ENCODE measurements at places on chromosomes 1 and 21.

DNA sequence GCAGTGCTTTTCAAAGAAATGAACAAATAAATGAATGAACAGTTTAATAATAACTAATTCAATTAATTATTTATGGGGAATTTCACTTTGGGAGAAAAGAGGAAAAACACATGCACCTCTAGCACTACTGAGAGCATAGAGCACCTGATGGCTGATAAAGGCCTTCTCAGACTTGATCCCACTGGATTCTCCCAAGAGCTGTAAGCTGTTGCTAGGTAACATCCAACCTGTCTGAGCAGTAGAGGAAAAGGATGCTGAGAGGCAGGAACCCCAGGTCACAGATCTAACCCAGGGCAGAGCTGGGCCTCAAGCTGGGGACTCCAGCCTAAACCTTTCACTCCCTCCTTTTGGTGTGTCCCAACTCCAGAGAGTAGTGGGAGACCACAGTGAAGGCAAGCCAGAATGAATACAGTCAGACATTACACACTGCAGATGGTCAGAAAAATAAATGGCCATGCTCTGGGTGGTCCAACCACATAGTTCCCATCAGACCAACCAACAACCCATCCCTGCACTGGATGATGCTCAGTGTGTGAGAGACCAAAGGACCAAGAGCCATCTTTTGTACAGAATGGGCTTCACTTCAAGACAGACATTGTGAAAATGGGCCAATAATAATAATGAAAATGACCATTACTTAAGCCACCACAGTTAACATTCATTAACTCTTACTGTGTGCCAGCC, 15.4 kb downstream of the TRABD2B start:
- no peak for DNase-seq

DNA sequence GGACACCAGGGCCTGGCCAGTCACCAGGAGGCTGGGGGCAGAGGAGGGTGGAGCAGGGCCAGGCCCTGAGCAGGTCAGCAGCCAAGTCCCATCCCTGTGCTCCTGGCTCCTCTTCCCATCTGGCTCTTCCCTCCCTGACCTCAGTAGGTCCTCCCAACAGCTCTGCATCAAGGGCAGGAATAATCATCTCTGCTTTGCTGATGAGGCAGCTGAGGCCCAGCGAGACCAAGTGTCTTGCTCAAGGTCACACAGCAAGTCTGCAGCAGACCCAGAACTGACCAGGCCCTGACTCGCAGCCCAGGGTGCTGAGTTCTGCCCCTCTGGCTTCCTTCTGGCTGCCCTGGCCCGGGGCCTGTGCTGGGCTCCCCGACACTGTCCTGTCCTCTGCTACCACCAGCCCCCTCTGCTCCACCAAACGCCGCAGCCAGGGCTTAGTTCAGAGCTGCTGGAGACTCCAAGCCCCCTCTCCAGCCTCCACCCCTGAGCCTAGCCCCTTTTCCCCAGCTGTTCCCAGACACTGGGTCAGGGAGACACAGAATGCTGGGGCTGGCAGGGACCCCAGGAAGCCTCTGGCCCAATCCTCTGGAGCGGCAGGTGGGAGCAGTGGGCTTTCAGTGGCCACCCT, 224.9 kb downstream of the PTPRU start:
- DNase-seq, result no peak

DNA sequence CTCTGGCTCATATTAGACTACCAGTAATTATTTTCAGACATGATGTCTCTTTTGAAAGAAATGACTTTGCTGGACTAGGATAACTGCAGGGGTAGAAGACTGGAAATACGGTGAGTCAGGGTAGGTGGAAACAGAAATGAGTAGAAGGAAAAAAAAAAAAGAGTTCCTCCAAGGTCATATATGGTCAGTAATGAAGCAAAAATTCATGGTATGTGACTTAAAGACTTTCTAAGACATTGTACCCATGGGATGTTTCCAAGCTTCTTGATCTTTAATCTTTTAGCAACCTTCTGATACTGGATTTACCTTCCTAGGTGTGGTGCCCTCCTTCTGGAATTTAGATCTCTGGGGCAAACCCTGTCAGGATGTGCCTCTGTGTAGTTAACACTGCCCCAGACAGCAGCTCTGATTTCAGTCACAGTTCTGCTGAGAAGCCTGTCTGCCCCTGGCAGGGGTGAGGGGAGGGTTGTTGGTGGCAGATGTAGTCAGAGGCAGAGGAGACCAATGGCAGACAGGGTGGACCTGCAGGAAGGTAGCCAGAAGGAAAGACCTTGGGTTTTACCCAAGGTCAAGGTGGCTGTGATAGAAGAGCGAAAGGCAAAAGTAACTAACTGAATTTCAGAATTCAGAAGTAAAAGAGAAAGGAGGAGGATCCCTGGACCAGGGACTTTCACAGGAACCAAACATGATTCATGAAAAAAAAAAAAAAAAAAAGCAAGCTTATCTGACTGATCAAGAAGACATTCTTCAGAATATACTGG, 44.1 kb upstream of the BCL10 start:
- DNase-seq, result no peak

DNA sequence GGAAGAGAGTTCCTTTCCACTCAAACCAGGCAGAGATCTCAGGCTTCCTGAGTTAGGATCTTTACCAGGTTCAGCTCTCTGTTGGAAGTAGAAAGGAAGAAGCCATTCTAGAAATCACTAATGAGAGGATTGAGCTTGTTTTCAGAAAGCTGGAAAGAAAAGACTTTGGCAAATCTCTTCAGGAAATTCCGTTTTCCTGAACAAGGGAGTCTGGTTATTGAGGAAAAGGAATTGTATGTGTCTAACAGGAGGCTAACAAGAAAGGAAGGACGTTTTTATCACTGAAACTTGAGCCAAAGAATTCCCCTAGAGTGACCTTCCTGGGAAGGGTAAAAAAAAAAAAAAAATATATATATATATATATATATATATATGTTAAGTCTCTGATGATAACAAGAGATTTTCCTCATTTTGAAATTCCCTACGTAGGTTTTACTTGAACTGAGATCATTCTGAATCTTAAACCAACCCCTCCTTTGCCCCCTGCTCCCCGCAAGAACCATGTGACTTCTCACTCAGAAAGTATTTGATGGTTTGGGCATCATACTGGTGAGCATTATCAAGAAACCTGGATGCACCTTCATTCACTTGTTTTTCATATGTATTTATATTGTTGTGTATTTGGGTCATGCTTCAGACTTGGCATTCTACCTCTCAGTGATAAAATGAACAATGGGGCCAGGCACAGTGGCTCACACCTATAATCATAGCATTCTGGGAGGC, 98.4 kb upstream of the BMP8A start:
- DNase-seq, result no peak

DNA sequence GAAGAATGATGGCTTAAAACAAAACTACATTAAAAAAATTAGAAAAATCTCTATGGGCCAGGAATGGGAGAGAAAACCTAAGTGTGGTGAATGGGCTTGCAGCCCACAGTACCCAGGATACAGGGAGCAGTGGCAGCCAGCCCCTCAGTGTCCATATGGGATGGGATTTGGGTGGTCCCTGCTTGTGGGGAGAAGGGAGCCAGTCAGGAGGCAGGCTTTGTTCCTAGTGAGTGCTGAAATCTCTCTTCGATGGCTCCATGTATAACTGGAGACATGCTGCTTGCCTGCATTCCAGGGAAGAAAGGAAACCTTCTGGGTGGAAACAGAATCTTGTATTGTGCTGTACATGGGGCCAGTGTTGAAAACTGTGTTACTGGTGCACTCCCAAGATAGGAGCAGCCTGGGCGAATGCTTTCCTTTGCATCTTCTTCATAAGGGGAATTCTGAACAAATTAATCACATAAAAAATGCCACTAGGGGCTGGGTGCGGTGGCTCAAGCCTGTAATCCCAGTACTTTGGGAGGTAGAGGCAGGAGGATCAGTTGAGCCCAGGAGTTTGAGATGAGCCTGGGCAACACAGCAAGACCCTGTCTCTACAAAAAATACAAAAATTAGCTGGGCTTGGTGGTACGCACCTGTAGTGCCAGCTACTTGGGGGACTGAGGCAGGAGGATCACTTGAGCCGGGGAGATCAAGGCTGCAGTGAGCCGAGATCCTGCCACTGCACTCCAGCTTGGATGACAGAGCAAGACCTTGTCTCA, 36.0 kb downstream of the PTPRU start:
- DNase-seq, result no peak

- DNase-seq, result no peak
Observed at GRCh38 chr1:63264161-63264560, 58.2 kb upstream of the FOXD3 start.

- no peak for DNase-seq
Observed at GRCh38 chr21:41725421-41726031, 41.3 kb downstream of the RIPK4 start.

DNA sequence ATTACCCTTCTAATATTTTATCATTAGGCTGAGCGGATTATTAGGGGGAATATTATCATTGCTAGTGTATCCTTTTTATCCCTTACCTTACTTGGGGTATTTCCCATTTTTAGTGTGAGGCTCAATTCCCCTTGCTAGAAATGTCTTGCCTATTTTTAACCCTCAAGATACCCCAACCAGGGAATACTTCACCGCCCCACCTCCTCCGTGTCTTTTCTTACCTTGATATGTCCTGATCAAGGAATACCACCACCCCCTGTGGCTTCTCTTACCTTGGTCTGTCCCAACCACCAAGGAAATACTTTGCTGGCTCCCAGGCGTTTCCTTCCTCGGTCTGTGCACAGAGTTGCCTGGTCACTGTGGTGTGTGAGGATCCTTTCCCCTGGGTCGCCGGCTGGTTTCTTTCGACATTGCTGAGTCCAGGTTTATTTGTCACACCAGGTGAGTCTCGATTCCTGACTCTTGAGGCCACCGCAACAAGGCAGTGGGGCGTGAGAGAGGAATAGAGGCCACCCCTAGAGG, 57.8 kb downstream of the SERINC2 start:
- no peak for DNase-seq

GRCh38 chr1:86395751-86396497, at the start of gene ODF2L:
TSS of gene ODF2L (minus strand) at chr1:86396323. CDS start at chr1:86387027, 9,296 bp downstream.
- peak; percentile 84 for DNase-seq

DNA sequence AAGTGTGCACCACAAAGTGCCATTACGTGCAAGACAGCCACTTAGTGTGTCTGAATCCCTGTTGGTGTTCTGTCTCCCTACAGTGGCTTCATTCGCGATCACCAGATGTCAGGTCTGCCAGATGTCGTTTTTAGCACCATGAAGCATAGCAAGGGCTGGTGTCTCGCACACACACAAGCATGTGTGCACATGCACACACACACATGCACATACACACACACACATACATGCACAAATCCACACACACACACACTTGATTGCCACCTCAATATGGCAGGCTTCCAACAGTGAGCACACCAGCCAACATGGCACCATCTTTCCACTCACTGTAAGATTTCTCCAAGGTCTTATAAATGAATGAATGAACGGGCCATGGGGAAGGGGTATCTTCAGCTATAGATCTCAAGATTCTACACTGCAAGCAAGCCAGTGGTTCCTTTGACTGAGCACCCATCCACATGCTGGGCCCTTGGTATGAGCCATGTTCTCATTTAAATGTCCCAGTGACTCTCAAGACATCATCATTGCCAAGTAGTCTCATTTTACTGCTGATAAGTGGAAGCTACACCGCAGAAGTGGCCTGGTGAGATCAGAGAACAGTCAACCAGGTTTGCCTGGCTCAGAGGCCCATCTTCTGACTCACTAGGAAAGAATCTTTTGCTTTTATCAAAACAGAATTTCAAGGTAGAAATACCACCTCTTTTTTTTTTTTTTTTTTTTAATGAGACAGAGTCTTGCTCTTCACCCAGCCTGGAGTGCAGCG, 84.9 kb downstream of the SIM2 start:
- no peak for DNase-seq

DNA sequence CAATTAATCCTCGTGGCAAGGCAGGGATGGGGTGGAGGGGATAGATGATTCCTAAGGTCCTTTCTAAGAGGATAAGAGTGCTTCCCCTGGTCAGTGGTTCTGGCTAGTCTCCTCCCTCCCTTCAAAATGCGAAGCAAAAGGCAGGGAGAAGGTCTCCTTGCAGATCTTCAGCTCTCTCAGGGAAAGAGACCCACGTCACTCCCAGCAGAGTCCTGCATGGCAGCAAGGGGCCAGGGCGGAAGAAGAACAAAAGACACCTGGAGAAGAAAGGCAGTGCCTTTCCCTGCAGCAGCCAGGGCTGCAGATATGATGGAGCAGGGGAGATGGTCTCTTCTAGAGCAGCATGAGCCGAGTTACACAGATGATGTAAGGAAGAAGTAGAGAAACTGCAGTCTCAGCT, 29.6 kb upstream of the SLAMF9 start:
- DNase-seq, result peak; percentile 63

DNA sequence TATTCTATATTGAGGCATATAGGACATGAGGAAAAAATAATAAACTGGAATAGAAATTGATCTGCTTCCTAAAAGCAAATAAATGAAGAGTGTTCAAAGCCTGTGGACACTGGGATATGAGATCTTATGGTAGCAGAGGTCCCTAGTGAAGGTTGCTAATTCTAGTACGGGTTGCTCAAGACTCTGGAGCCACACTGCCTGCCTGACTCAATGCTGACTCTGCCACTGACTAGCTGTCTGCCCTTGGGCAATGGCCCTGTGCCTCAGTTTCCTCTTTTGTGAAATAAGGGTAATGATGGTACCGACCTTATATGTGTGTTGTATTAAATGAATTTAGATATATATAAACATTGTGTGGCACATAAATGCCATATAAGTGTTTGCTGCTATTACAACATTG, 59.0 kb upstream of the C1orf53 start:
- DNase-seq, result no peak

GRCh38 chr1:206739411-206740076, 31.0 kb upstream of the IL19 start:
- DNase-seq, result no peak

GRCh38 chr21:35046263-35046624, 2.9 kb downstream of the RUNX1 start:
- DNase-seq, result no peak

DNA sequence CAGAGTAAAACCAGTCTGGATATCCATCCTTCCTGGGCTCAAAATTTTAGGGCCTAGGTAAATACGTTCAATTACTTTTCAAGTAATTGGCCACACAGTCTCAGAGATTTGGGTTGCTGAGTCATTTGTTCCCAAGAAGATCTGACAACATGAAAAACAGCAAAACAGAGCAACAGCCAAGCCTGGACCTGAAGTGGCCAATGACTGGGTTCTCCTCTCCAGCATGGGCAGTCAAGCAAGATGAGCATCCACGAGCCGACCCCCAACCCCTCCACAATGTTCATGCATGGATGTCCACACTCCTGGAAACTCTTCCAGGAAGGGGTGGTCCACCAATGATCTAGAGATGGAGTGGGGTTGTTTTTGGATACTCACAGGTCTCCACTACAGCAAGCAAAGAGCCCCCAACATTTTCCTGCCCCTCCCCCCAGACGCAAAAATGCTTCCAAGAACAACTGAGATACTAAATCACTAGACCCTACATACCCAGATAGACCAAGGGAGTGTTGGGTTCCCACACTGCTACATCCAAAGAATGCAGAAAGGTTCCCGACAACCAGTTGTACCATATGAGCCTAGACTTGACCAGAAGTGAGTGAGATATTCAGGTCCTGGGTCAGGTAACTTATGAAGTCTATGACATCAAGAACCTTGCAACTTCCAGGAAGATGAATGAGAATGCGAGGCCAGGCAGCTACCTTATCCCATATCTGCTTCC, 73.0 kb downstream of the CD46 start:
- DNase-seq, result no peak
